ENCODE measurements at places on chromosomes 5 and 9.

DNA sequence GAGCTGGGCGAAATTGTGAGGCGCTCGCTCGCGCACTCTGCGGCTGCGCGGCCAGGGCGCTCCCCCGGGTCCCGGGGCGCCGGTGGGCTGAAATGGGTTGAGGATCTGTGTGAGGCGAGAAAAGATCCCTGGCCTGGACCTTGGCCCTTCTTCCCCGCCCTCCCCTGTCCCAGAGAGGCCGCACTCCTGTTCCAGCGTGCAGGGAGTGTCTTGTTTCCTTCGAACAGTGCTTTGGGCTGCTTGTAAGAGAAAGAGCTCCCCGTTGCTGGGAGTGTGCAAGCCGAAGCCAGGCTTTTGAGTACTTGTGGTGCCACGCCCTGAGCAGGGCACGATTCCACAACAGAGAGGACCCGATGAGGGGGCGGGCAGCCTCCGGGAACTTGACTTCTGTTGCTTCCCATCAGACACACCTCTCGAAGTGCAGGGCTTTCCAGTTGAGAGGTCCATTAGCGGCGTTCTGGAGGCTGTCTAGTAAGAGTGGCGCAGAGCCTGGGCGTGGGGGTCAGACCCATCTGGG is 535 bp downstream of the DOLPP1 start:
- no peak for DNase-seq

GRCh38 chr9:126327006-126327713 is 531 bp downstream of the MVB12B start:
- DNase-seq = no peak

- no peak for DNase-seq
Measured at GRCh38 chr9:114855488-114855887, 49.6 kb upstream of the TNFSF15 start.

GRCh38 chr9:114486205-114486963 is 18.9 kb downstream of the WHRN start:
- peak; percentile 6 for DNase-seq

- DNase-seq = no peak
Measured at GRCh38 chr5:44246986-44247385, 142.2 kb downstream of the FGF10 start.

GRCh38 chr5:109922381-109922995 is 232.8 kb downstream of the MAN2A1 start:
- DNase-seq = no peak

DNA sequence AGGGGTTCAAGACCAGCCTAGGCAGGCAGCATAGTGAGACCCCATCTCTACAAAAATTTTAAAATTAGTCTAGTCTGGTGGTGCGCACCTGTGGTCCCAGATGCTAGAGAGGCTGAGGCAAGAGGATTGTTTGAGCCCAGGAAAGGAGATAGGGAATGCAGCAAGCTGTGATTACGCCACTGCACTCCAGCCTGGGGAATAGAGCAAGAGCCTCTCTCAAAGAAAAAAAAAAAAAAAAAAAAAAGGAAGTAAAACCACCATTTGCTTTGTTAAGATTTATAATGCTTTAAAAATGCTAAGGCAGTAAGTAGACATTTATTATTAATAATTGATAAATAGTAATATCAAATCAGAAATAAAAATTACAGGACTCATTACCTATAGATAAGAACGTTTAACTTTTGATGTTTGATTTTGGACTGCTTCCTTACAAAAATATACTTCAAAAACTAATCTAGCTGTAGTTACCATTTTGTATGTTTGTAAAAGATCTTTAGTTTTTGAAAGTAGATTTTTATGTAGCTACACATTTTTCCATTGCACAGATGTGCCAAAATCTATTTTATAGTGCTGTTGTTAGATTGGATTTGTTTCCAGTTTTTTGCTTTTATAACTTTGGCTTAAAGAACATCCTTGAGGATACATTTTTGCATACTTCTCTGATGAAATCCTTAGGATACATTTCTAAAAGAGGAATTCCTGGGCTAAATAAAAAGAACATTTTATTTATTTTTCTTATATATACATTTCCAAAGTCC is 86.4 kb downstream of the INIP start:
- DNase-seq = no peak

DNA sequence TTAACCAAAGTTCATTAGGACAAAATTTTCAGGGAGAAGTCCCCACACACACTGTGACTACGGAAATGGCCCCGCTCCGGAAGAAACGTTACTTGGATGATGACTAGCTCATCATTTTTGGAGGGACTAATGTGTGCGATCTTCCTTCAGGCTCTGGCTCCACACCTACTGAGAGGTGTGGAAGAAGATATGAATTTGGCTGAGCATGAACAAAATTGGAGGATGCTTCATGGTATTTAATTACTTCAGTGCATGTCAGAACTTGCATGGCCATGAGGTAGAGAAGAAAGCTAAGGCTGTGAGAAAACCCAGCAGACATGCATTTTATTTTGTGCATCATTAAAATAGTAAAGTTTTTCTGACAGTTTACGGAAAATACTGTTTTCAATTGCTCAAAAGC is 202.1 kb upstream of the TLE4 start:
- no peak for DNase-seq

DNA sequence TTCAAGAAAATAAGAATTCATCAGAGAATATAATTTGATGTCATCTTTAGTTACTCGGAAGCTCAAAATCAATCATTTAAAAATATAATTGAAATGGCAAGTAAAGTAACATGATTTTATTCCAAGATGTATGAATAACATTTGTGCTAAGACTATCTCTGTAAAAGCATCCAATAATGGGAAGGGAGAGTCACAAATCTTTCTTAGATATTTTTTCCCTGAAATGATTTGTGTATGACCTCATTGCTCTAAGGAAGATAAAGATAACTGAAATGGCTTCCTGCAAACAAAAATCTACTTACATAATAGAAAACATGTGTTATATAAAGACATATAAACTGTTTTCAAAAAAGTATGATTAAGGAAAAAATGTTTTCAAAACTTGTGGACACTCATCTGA is 97.4 kb upstream of the FGF10 start:
- DNase-seq = no peak

DNA sequence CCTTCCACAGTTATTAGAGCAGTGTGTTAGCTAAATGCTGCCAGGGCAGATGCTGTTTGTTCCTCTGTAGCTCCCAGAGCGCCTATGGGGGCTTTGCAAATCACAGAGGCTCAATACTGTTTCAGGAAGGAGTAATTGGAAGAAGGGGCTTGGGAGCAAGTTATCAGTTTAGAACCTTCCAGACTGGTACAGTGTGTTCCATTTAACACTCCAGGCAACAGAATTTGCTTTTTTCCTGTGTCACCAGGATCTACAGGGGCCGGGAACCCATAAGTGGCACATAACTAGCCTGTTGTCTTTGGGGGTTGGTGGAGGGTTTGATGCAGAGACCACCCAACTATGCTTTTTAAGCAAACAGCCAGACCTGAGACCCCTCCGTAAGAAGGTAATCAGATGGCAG is 307.3 kb upstream of the KCNN2 start:
- DNase-seq = no peak

GRCh38 chr5:136132087-136132486 is 558 bp upstream of the SMAD5 start:
- no peak for DNase-seq

- no peak for DNase-seq
Measured at GRCh38 chr5:135700731-135701130, 121.9 kb upstream of the CXCL14 start.

DNA sequence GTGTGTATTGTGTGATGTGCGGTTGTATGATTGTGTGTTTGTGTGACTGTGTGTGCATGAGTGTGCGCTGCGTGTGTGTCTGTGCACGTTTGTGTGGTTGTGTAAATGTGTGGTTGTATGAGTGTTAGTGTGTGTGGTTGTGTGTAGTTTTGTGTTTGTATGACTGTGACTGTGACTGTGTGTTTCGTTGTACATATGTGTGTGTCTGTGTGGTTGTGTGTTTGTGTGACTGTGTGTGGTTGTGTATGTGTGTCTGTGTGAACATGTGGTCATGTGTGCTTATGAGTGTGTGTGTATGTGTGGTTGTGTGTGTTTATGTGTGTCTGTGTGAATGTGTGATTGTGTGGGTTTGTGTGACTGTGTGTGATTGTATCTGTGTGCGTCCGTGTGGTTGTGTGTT is 197.8 kb downstream of the TTLL11 start:
- no peak for DNase-seq

DNA sequence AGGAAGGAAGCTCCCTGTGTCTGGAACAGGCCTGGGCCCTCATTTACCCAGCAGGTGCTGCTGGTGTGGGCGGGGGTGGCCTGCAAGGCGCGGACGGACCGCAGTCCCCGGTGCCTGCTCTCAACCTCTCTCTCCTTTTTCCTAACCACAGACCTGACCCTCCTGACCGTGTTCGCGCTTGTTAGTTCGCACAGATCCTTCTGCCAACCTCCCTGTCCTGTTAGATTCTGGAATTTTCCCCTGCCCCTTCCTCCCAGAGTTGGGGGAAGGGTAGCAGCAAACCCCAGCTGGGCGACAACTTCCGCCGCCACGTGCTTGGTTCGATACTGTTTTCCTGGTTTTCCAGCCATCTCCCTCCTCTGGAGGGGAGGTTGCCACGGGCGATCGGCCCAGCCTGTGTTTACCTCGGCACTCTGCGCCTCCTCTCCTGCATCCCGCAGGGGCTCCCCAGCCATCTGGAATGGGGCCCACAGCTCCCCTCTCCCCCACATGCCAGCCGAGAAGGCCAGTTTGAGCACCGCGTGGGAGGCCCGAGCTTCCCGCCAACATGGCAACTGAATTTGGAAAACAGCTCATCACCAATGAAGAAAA is 70.8 kb upstream of the UNC5A start:
- DNase-seq = no peak

GRCh38 chr5:115333164-115333563 is 36.7 kb upstream of the CCDC112 start:
- no peak for DNase-seq

DNA sequence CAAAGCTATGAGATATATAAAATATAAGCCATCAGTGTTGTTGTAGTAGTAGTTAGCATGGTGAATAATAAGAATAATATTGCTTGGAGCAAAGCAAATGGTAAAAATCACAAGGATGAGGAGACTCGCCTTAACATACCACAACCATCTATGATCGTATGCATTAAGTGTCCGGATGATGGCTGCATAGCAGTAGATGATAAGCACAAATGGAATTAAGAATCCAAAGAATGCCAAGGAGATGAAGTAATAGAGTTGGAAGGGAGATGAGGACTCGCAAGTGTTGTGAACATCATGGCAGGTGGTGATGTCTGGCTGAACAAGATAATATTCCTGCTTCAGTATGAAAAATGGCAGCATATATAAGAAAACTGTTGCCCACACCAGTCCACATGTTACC is 5.5 kb downstream of the F2RL2 start:
- peak; percentile 56 for DNase-seq

- DNase-seq = no peak
Measured at GRCh38 chr5:141640051-141640415, 3.2 kb downstream of the RELL2 start.

DNA sequence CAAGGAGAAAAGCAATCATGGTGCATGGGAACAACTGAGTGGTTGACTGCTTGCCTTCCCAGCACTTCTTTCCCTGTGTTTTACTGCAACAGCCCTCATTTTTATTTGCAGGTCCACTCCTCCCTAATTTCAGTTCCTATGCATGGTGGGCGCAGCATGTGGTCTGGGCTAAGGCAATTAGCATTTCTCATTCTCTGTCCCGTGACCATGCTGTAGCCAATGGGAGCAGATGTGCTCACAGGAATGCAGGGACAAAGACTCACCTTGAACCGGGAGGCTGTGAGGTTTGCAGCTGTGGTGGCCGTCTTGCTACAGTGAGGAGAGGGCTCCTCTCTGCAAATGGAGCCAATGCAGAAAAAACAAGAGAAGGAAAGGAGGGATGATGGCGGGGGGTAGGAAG is 315.5 kb downstream of the SLIT3 start:
- DNase-seq = no peak

DNA sequence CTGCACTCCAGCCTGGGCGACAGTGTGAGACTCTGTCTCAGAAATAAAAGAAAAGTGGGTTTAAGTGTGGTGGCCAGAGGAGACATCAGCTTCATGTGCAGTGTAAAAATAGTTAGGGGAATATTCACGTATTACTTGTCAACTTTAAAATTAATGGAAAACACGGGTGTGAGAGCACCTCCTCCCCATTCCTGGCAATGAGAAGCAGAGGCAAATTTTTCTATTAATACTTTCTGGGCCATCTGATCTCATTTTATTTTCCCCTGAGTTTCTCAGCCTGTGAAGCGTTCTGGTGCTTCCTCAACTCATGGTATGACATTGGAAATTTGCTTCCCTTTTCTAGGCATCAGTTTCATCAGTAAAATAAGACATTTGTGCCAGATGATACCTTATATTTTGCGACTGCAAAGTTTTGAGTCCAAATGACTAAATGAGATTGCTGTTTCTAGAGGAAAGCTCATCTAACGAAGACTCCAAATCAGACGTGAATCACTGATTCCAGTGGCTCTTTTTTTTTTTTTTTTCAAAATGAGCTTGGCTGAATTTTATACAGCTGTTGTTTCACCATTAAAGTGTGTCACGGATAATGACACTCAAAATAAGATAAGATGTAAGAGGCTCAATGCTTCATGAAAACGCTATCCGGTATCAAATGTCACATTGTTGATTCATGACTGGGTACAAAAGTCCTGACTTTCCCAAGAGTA is 104.6 kb downstream of the MSX2 start:
- no peak for DNase-seq

DNA sequence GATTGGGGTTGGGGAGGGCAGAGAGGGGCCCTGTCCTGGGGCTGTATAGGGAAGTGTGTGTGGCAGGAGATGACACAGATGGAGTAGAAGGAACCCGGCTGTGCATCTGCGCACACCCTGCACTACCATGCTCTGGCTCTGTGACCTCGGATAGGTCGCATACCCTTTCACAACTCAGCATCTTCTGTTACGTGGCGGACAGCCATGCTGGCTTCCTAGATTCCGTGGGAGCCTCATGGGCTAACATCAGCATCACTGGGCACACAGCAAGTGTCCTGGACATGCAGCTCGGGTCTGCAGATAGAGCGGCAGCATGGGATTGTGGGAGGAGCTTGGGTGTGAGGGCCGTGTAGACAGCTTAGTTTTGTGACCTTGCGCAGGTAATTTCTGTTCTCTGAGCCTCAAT is 9.2 kb downstream of the ARPC5L start:
- no peak for DNase-seq

Measured in astrocyte of the hippocampus (primary cell).